ENCODE measurements at places on chromosomes 7 and 10. TPM values are rescaled to one million over a fixed set of nuclear protein-coding genes. Genes with fewer than 3 reads are reported as not detected.
A peak's percentile ranks its signal among the peaks of the same experiment; 100 is the strongest.

DNA sequence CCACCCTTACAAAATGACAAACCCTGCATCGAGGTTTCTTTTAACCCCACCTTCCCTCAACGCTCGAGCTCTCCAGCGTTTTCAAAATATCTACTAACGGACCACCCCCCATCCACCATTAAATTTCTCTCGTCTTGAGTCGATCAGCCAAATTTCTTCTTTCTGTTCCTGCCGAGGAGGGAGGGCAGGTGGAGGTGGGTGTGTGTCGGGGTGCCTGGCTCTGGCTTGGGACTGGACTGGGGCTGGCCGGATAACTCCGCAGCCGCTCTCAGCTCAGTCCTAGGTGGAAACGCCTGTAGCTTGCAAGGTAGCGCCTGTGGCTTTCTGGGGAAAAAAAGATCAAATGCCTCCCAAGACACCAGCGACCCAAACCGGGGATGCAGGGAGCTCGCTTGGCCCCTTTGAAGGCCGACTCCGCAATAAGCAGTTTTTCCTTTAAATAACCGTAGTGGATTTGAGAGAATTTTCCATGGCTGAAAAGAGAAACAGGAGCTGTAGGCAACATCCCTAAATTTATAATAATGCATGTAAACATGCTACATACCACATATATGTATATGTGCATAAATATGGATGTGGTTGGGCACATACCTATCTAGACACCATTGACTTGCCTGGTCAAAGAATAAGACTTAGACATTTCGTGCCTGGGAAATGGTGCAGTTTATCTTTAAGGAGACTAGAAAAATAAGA is 1.9 kb upstream of the TMEM178B start:
- H3K27me3 ChIP-seq, result peaks cover 7% of the 10 kb centered on the region
- no peak overlapping the region for H3K27ac ChIP-seq
- no peak for DNase-seq
- H3K4me3 ChIP-seq, result peak overlapping the region; percentile 65

DNA sequence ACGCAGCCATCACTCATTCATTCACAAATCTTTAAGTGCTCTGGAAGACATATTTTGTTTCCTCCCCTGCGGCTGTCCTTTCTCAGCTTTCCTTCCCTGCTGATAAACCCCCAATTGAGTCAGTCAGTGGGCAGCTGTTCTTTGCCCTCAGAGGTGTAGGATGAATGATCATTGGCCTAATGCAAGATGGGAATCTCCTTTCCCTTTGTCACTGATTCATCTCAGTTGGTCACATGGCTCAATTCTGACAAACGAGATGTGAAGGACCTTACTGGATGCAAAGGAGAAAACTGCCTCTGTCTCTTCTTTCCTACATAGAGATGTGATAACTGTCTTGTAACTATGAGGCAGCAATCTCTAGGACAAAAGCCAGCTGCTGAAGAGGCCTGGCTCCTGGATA is 44.6 kb downstream of the COL28A1 start:
- H3K36me3 ChIP-seq, result no peaks in the 10 kb centered on the region
- H3K4me3 ChIP-seq, result no peak overlapping the region
- DNase-seq, result no peak
- H3K4me1 ChIP-seq, result no peaks in the 10 kb centered on the region
- H3K27me3 ChIP-seq, result no peaks in the 10 kb centered on the region

GRCh38 chr7:92253251-92253650 is 7.5 kb downstream of the ANKIB1 start:
- no peak overlapping the region for H3K4me3 ChIP-seq
- no peaks in the 10 kb centered on the region for H3K27me3 ChIP-seq
- no peaks in the 10 kb centered on the region for H3K36me3 ChIP-seq
- H3K4me1 ChIP-seq, result no peaks in the 10 kb centered on the region

GRCh38 chr10:269440-270074 is 134.3 kb downstream of the ZMYND11 start:
- no peak for DNase-seq
- H3K27me3 ChIP-seq, result no peaks in the 10 kb centered on the region
- no peak overlapping the region for H3K4me3 ChIP-seq
- no peak overlapping the region for H3K27ac ChIP-seq

The TMEM139 gene
- total RNA-seq, result 11.5 TPM

- no peak overlapping the region for H3K4me3 ChIP-seq
- H3K27me3 ChIP-seq, result no peaks in the 10 kb centered on the region
- no peak overlapping the region for H3K27ac ChIP-seq
- peaks cover 2% of the 10 kb centered on the region for H3K36me3 ChIP-seq
These were observed 31.6 kb downstream of the MAD1L1 start for GRCh38 chr7:2201128-2201527.

The STEAP1 gene
- 2.1 TPM for total RNA-seq

GRCh38 chr7:140673774-140674155 is 1.0 kb downstream of the ADCK2 start:
- DNase-seq, result no peak
- H3K36me3 ChIP-seq, result peaks cover 7% of the 10 kb centered on the region
- no peaks in the 10 kb centered on the region for H3K27me3 ChIP-seq
- H3K4me3 ChIP-seq, result peak overlapping the region; percentile 99
- peaks cover 15% of the 10 kb centered on the region for H3K4me1 ChIP-seq

The NPTX2 gene
- total RNA-seq, result 44.2 TPM

The CCNY gene
- total RNA-seq, result 37.5 TPM

The SMKR1 gene
- total RNA-seq, result not detected

GRCh38 chr10:70335246-70335613 is 47.2 kb downstream of the LRRC20 start:
- H3K27me3 ChIP-seq, result no peaks in the 10 kb centered on the region
- peaks cover 11% of the 10 kb centered on the region for H3K36me3 ChIP-seq
- DNase-seq, result no peak
- peaks cover 8% of the 10 kb centered on the region for H3K4me1 ChIP-seq
- no peak overlapping the region for H3K27ac ChIP-seq

- H3K4me3 ChIP-seq, result no peak overlapping the region
- H3K27me3 ChIP-seq, result no peaks in the 10 kb centered on the region
- H3K27ac ChIP-seq, result no peak overlapping the region
- DNase-seq, result no peak
- no peaks in the 10 kb centered on the region for H3K36me3 ChIP-seq
- H3K4me1 ChIP-seq, result no peaks in the 10 kb centered on the region
These were observed 53.3 kb downstream of the C7orf25 start for GRCh38 chr7:42858570-42858969.

DNA sequence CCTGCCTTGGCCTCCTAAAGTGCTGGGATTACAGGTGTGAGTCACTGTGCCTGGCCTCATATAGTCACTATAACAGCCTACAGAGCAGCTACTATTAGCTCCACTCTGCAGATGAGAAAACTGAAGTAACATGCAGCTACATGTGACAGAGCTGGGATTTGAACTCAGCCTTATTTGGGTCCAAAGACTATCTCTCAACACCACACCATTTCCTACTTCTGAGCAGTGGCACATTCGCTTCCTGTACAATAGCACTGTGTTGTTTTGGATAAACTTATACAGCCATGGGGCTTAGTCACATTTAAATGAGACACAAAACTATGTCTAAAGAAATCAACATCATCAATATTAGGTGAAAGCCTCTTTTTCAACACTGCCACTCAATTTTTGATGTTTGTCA is 69.8 kb upstream of the DNAJB12 start:
- H3K4me3 ChIP-seq, result no peak overlapping the region
- H3K4me1 ChIP-seq, result no peaks in the 10 kb centered on the region
- H3K36me3 ChIP-seq, result peaks cover 35% of the 10 kb centered on the region
- DNase-seq, result no peak
- H3K27ac ChIP-seq, result no peak overlapping the region

The CDH23 gene
- total RNA-seq, result 40.9 TPM

DNA sequence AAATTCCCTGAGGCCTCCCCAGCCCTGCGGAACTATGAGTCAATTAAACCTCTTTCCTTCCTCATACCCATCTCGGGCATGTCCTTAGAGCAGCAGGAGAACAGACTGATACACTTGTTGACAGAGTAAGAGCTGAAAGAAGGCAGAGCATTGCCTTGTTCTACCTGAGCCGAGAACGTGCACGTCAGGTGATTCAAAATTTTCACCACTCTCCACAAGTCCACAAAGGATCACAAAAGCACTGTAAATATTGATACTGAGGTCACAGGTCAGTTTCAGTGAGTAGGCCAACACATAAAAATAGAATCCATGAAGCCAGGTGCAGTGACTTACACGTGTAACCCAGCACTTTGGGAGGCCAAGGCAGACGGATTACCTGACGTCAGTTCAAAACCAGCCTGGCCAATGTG is 27.8 kb downstream of the DCLRE1C start:
- no peak overlapping the region for H3K4me3 ChIP-seq
- no peak for DNase-seq
- no peak overlapping the region for H3K27ac ChIP-seq
- no peaks in the 10 kb centered on the region for H3K4me1 ChIP-seq
- no peaks in the 10 kb centered on the region for H3K27me3 ChIP-seq
- H3K36me3 ChIP-seq, result peaks cover 71% of the 10 kb centered on the region

DNA sequence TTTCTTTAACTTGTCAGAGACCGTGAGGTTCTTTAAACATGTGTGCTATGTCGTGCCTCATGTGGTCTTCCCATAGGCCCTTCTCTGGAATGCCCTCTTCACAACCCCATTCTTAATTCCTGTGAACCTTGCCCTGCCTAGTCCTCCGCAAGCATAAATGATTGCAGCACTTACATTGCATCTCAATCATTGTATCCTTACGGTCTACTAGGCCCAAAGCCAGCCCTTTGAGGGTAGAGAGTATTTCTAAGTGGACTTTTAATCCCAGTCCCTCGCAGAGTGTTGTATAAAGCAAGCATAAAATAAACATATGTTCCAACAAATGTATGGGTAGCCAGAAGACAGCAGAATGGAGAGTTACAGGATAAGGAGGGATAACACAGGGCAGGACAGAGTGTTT is 92.1 kb upstream of the FAM133B start:
- H3K36me3 ChIP-seq, result no peaks in the 10 kb centered on the region
- no peaks in the 10 kb centered on the region for H3K4me1 ChIP-seq
- peak overlapping the region; percentile 50 for H3K27ac ChIP-seq
- no peaks in the 10 kb centered on the region for H3K27me3 ChIP-seq
- no peak for DNase-seq

GRCh38 chr7:36473454-36474282 is 84.0 kb downstream of the ANLN start:
- H3K27me3 ChIP-seq, result no peaks in the 10 kb centered on the region
- H3K4me3 ChIP-seq, result no peak overlapping the region
- no peak for DNase-seq
- no peak overlapping the region for H3K27ac ChIP-seq

The TMEM213 gene
- total RNA-seq, result not detected

GRCh38 chr7:139482662-139483466 is 609 bp downstream of the KLRG2 start:
- H3K36me3 ChIP-seq, result no peaks in the 10 kb centered on the region
- no peak overlapping the region for H3K27ac ChIP-seq
- DNase-seq, result no peak
- H3K27me3 ChIP-seq, result peaks cover 10% of the 10 kb centered on the region
- no peaks in the 10 kb centered on the region for H3K4me1 ChIP-seq

The TAS2R3 gene
- 6.6 TPM for total RNA-seq

- H3K4me3 ChIP-seq, result no peak overlapping the region
- peaks cover 98% of the 10 kb centered on the region for H3K36me3 ChIP-seq
- no peaks in the 10 kb centered on the region for H3K4me1 ChIP-seq
- H3K27ac ChIP-seq, result no peak overlapping the region
- no peak for DNase-seq
These were observed 12.5 kb downstream of the AKR1B1 start for GRCh38 chr7:134446446-134446845.

The NUDCD3 gene
- 39.3 TPM for total RNA-seq

GRCh38 chr7:882336-883035 is 6.1 kb downstream of the GET4 start:
- H3K4me3 ChIP-seq, result no peak overlapping the region
- H3K27me3 ChIP-seq, result no peaks in the 10 kb centered on the region
- no peak overlapping the region for H3K27ac ChIP-seq

- no peak for DNase-seq
- H3K36me3 ChIP-seq, result no peaks in the 10 kb centered on the region
- H3K4me3 ChIP-seq, result no peak overlapping the region
- H3K4me1 ChIP-seq, result peaks cover 10% of the 10 kb centered on the region
- H3K27ac ChIP-seq, result peak overlapping the region; percentile 46
These were observed 68.4 kb downstream of the PTEN start for GRCh38 chr10:87931836-87932230.

- H3K4me3 ChIP-seq, result no peak overlapping the region
- H3K27ac ChIP-seq, result no peak overlapping the region
- H3K4me1 ChIP-seq, result no peaks in the 10 kb centered on the region
- no peaks in the 10 kb centered on the region for H3K27me3 ChIP-seq
- no peak for DNase-seq
These were observed 29.3 kb upstream of the CROT start for GRCh38 chr7:87316097-87316700.

GRCh38 chr10:44385026-44385695 is at the start of gene CXCL12:
Gene CXCL12, minus strand, starts transcription at chr10:44385097. Its CDS starts 92 bp downstream, at chr10:44385005.
- H3K27ac ChIP-seq, result no peak within 1 kb of the TSS
- H3K27me3 ChIP-seq, result no peaks in the 10 kb centered on the region
- no peaks in the 10 kb centered on the region for H3K36me3 ChIP-seq
- peak within 1 kb of the TSS; percentile 73 for H3K4me3 ChIP-seq
- H3K4me1 ChIP-seq, result no peaks in the 10 kb centered on the region

- H3K27me3 ChIP-seq, result no peaks in the 10 kb centered on the region
- no peaks in the 10 kb centered on the region for H3K36me3 ChIP-seq
- no peak overlapping the region for H3K27ac ChIP-seq
- no peak for DNase-seq
These were observed 66.7 kb upstream of the EZH2 start for GRCh38 chr7:148950806-148951205.

The IPMK gene
- total RNA-seq, result 2.8 TPM

GRCh38 chr7:136585954-136586670 is 282.3 kb upstream of the CHRM2 start:
- H3K27me3 ChIP-seq, result no peaks in the 10 kb centered on the region
- no peak overlapping the region for H3K27ac ChIP-seq
- DNase-seq, result no peak
- H3K36me3 ChIP-seq, result no peaks in the 10 kb centered on the region

DNA sequence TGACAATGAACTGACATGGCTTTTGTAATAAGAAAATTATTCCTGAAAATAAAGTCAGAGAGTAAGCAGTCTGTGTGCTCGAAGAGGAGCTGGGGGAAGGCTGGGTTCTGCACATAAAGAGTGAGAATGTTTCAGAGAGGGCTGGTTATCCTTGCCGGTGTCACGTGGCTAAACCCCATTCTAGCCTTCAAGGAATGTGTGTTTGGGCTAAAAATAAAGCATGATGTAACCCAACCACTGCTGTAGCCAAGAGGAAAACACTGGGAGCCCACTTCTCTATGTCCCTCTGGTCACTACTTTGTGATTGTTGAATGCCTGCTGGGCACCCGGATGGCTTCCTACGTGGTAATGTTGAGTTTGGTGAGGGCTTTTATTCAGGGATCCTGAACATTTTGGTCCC is 23.5 kb downstream of the WDFY4 start:
- H3K27me3 ChIP-seq, result no peaks in the 10 kb centered on the region
- peaks cover 4% of the 10 kb centered on the region for H3K4me1 ChIP-seq
- no peaks in the 10 kb centered on the region for H3K36me3 ChIP-seq
- no peak for DNase-seq

DNA sequence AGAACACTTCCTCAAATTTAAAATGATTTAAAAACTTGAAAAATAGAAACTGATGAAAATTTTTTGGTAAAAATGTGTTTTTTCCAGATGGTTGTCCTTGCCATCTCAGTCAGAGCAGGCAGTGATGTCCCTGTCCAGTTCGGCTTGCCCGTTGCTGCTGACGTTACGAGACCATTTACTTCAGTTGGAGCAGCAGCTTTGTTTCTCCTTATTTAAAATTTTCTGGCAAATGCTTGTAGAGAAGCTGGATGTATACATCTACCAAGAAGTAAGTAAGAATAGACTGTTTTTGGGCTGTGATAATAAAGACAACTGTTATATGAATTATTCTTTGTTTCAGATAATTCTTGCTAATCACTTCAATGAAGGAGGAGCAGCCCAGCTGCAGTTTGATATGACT is 16.1 kb downstream of the EFCAB10 start:
- no peak overlapping the region for H3K4me3 ChIP-seq
- no peaks in the 10 kb centered on the region for H3K4me1 ChIP-seq
- no peak for DNase-seq
- H3K27ac ChIP-seq, result no peak overlapping the region
- H3K36me3 ChIP-seq, result peaks cover 59% of the 10 kb centered on the region

The ADIRF gene
- 882 TPM for total RNA-seq

The TCTN3 gene
- 22.1 TPM for total RNA-seq
